ENCODE measurements at places on chromosomes 4 and X.

- DNase-seq = no peak
Observed at GRCh38 chr4:128386761-128387599, 99.4 kb upstream of the PGRMC2 start.

DNA sequence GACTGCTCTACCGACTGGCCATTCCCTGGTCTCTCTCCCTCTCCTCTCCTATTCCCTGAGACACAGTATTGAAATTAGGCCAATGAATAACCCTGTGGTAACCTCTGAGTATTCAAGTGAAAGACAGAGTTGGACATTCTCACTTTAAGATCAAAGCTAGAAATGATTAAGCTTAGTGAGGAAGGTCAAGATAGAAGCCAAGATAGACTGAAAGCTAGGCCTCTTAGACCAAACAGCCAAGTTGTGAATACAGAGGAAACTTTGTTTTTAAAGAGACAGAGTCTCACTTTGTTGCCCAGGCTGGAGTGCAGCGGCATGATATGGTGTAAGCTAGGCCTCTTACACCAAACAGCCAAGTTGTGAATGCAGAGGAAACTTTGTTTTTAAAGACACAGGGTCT lies 64.6 kb downstream of the KDM6A start:
- DNase-seq = no peak

GRCh38 chr4:183657564-183657963 lies 1.4 kb downstream of the RWDD4 start:
- no peak for DNase-seq

- no peak for DNase-seq
Observed at GRCh38 chr4:168360271-168360670, 41.7 kb upstream of the DDX60 start.

- no peak for DNase-seq
Observed at GRCh38 chr4:288891-289290, 16.4 kb downstream of the ZNF732 start.

DNA sequence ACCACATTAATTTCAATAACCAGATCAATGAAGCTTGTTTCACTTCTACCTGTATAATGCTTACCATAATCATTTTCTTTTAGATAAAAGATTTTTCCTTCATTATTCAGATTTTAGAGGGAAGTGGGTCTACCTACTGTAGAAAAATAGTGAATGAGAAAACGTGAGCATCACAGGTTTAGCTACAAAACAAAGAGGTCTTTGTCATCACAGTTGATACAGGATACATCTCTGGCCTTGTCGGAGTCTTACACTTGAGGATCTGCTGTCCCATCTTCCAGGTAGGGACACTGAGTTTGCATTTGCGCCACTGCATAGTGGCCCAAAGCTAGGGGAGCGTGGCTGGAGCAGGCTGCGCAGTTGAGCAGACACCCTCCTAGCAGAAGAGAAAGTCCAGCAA lies 710 bp downstream of the CLDN24 start:
- DNase-seq = no peak

DNA sequence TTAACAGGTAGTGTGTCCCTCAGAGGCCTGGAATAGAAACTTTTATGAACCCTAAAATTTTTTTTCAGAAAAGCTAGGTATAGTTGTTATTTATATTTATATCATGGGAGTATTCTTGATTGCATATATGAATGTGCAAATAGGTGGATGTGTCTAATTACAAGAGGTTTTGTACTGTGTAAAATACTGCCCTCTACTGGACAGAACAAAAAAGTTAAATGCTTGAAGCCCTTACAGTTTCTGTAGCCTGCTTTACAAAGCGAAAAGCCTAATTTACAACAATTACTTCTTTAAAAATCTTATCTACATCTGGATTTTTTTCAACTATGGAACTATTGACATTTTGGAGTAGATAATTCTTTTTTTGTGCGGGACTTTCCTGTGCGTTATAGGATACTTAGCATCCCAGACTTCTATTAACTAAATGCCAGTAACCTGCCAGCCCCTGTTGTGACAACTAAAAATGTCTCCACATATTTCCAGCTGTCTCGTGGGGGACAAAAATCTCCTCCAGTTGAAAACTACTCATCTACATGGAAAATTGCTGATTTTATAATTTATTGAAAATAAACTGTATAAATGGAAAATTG lies 35.1 kb downstream of the ENPEP start:
- DNase-seq = no peak

GRCh38 chr4:244471-244870 lies 60.8 kb downstream of the ZNF732 start:
- DNase-seq = peak; percentile 38

DNA sequence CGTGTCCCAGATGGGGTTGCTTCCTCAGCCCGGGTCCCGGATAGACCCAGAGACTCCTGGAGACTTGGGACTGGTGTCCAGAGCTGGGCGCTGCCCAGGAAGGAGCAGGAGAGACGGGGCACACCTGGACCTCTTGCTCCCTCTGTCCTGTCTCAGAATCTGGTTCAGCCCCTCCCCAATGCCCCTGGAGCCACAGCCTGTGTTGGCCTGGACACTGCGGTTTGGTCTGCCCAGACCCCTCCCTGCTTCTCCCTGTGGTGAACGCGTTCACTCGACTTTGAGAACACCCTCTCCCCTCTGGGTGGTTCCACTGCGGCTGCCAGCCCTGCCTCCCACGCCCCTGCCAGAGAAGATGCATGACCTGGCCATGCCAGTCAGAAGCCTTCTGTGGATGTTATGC lies 111.1 kb downstream of the HMX1 start:
- no peak for DNase-seq

GRCh38 chr4:169015186-169015623 lies 5.2 kb upstream of the CBR4 start:
- DNase-seq = no peak

GRCh38 chrX:45233531-45233930 lies 32.9 kb upstream of the DIPK2B start:
- no peak for DNase-seq

GRCh38 chrX:68821616-68822015 lies 7.2 kb upstream of the EFNB1 start:
- no peak for DNase-seq

DNA sequence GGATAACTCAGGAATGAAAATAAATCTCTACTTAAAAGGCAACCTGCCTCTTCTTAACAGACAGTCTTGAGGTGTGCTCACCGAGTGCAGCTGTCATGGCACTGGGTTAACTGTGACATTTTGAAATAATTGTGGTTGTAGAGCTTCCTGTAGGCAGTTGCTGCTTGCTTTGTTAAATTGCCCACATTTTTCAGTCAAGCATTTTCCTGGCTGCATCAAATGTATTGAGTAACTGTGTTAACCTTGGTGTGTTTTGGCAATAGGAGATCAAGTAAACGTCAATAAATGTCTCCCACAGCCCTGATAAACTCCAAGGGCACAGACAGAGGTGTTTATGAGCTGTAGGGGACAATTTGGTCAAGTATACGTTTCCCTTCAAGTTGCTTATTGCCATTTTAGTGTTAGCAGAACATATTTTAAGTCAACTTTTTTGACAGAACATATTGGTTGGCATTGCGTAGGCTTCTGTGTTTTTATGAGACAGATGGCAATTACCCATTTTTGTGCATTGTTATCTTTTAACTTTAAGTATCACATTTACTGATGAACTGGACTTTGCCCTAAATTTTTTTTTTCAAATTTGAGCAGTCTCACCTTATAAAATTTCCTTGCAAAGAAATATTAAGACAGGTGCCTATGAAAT lies 527.4 kb downstream of the C4orf33 start:
- DNase-seq = no peak

- no peak for DNase-seq
Observed at GRCh38 chr4:184019076-184019475, 114.0 kb downstream of the STOX2 start.

DNA sequence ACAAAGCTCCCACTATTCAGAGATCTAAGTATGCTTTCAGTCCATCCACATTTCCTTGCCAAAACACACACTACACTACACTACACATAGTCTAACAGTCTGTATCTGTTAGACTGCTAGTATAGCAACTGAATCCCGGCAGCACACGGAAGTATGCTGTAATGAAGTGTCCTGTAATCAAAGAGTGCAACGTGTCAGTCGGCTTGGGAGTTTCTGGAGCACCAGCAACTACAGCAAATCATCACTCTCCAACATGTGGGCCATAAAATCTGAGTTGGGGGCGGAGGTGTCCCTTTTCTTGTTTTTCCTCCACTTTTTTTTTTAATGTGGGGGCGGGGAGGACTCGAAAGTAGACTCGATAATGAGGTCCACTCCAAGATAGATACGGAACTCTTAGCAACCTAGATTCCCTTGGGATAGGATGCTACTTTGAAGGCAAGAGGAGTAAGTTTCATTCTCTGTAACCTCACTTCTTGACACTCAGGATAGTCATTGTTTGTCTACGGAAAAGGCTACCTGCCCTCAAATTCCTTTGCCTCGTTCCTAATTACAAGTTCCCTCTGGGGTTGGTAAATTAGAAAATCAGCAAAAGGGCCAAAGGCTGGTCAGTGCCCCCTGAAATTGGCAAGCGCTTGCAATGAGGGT lies 722 bp downstream of the SLC10A7 start:
- peak; percentile 36 for DNase-seq

DNA sequence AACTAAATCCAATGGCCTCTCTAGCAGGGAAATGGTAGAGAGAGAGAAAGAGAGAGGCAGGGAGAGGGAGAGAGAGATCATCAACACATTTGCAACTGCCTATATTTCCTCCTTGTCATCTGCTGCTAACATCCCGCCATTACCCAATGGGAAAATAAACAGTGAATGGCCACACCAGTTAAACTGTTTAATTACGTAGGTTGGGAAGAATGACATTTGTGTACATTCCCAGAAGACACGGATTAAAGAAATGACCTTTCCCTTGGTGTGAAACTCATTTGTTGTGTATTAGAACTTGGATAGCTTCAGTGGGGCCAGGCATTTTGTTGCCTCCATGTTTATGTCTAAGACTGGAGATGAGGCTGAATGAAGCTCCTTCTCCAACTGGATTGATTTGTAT lies 95.8 kb upstream of the GPC4 start:
- DNase-seq = no peak

DNA sequence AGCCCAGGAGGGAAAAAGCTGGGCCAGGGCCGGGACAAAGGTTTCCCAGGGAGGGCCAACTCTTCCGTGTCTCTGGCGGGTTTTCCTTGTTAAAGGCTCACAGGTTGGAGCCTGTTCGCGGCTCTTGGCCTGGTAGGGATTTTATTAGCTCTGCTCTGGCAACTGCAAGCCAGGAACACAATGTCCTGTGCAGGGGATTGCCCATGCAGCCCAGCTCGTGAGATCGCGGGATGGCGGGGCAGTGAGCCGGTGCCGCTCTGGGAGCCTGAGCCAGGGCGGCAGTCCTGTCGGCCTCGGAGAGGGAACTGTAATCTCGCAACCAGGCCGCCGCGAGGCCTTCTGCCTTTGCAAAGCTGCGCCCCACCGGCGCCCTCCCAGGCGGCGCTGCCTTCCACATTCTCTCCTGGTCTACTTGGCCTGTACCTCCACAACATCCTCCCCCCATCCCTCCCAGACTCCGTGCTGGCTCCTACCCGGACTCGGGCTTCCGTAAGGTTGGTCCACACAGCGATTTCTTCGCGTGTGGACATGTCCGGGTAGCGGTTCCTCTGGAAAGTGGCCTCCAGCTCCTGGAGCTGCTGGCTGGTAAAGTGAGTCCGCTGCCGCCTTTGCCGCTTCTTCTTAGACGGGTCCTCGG lies 2.1 kb downstream of the PITX2 start:
- DNase-seq = no peak

DNA sequence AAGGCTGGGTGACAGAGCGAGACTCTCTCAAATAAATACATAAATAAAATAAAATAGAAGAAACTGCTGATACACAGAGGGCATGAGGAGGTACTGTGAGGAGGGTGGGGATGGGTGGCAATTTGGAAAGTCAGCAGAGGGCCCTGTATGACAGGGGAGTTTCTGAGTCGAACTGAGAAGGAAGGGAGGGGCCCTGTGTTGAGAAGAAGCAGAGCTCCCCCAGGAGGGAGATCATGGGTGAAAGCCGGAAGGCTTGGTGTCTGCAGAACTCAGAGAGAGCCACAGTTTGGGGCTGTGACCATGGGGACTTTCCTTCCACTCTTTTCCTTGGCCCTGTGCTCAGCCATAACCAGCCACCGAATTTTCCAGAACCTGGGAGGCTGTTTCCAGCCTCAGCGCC lies 24.8 kb upstream of the AFAP1 start:
- DNase-seq = no peak

DNA sequence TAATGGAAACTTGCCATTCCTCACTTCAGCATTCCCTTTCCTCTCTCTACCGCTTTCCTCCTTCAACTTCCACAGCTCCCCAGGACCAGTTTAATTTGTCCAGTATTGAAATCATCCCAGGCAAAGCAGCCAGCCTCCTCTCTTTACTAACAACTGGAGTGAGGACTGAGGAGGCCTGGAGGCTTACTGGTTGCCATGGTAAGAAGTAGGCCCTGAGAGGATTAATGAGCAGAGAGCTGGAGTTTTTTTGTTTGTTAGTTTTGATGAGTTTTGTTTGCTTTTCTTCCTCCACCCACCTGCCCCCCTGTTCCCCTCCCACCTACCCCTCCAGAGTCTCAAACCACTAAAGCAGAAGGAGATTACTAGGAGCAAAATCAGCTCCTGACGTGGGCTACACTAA lies 29.5 kb upstream of the PLP1 start:
- DNase-seq = no peak

GRCh38 chr4:140213749-140214148 lies 59.8 kb upstream of the MAML3 start:
- no peak for DNase-seq

DNA sequence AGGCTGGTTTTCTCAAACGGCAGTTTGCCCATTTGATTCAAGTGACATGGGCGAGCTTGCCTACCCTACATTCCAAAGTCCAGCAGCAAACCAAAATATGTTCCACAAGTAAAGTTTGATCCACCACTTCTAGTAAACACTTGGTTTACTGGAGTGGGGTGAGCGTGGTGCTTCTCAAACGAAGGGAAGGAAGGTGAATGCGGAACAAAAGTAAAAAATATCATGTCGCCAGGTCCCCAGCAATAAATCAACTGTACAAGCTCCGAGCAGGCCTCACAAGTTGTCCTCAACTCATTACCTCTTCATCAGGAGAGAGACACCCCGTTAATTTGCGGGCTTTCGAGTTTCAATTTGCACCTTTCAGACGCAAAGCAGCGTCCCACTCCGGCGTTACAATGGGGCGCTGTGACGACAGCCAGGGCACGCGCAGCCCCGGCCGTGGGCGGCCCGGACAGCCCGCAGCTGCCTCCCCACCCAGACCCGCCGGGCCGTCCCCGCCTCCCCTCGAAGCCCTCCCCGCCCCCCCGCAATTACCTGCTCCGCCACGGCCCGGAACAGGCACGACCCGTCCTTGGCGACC lies 1.0 kb downstream of the OTUD4 start:
- peak; percentile 78 for DNase-seq

DNA sequence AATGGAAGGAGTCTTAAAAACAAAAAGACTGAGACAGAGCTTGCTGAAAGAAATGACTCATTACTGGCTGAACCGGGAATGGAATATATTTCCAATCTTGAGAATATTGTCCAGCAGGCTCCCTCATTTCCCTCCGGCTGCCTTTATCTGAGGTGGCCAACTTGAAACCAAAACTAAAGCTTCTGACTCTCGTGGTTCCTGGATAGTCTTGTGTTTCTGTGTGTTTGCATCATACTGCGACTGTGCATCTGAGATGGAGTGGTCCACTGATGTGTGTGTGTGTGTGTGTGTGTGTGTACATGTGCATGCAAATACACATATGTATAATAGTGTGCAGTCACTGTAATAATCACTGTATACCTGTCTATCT lies 145.6 kb upstream of the SCML1 start:
- DNase-seq = no peak

GRCh38 chrX:150642423-150642822 lies 50.8 kb upstream of the MTMR1 start:
- DNase-seq = no peak

All from liver (tissue), 10 donors.